ENCODE measurements at places on chromosomes 3 and 15.

DNA sequence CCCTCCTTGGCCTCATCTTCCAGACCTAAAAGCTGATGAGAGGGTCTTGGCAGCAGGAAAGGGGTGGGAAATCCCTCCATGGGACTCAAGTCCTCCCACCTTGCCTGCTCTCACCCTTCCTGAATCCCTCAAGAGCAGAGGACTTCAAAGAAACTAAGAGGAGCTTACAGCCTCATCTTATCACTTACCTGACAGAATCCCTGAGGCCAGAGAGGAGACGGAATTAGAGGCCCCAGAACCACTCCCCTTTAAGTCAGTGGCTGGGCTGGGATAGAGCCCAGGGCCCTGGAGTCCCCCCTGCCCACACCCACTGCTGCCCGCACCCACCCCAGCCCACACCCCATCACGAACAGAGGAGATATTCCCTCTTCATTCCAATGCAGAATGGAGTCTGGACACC is 15.2 kb downstream of the LOXL1 start:
- no peak for DNase-seq

DNA sequence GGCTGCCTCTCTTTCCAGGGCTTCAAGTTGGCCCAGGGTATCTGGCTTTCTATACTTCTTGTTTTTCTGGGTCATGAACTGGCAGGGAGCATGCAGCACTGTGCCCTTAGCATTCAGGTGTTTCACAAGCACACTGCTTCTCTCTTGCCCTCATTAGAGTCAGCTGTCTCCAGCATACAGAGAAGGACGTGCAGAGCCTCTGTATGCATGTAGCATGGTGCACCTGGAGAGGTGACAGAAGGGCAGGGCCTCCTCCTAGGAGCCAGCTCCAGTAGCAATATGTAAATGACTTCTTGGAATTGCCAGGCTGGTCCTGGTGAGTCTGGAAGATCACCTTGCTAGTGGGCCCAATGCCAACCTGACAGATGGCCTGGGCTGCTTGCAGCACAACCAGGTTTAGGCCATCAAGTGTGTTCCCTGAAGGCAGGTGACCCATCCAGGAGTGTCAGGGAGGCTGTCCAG is 44.8 kb upstream of the ATP2C1 start:
- DNase-seq = no peak

GRCh38 chr15:68275165-68275746 is 2.3 kb upstream of the FEM1B start:
- no peak for DNase-seq

- no peak for DNase-seq
Observed at GRCh38 chr3:707041-707440, 385.8 kb upstream of the CNTN6 start.

- no peak for DNase-seq
Observed at GRCh38 chr15:49134683-49135341, 20.6 kb downstream of the COPS2 start.

DNA sequence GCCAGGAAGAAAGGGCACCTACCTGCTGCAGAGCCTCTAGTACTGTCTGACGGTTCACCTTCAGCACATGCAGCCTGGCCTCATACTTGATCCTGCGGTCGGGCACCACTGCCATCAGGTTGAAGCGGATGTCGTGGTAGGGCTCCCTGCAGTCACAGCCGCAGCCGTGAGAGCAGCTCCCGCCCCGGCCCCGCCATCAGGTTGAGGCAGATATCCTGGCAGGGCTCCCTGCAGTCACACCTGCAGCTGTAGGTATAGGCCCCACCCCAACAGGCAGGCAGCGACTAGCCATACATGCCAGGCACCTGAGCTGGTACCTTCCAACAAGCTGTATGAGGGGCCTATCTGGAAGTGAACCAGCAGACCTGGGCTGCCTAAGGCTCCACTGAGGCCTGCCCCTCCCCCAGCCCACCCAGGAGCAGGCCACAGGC is 38.7 kb downstream of the SEMA3G start:
- no peak for DNase-seq

All from islet precursor cell (in vitro differentiated cells).